ENCODE measurements at places on chromosomes 2 and 18. TPM values are rescaled to one million over a fixed set of nuclear protein-coding genes. Genes with fewer than 3 reads are reported as not detected.

GRCh38 chr2:104050656-104051242 is 803.2 kb upstream of the POU3F3 start:
- no peak for DNase-seq

DNA sequence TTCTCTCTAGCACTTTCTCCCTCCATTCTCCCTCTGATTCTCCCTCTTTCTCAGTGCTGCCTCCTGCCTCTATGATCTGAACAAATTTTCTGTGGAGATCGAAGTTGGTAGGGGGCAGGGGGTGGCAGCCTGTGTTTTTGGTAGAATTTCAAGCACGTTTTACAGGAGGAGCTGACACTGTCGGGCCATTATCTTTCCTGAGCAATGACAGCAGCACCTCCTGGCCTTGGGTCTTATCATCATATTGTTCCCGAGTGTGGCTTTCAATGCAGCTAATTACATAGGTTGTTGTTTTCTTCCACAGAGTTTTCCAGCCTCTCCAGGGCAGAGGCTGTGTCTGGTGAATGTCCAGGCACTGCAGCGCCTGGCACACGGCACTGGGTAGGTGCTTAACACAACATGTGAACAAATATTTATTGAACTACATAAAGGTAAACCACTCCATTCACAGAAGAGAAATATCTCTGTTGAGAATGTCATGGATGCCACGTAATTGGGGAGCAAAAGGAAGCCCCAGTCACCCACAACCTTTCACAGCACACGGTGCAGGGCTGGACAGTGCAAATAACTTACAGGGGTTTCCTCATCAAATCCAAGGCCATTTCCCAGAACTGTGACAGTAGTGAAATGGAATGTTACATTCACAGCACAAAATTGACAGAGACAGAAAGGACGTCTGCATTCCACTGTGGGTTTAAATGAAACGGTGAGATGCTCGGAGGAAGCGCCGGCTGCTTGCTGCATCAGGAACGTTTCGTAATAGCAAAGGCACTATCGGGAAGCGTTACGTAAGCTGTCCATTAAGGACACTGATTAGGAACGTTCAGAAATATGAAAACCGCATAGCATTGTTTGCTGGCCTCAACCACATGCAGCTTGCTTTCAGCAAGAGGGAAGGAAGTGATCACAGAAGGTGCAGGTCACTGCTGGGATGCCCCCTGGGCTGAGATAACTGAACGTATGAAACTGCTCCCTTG is 6.5 kb upstream of the KCNG2 start:
- DNase-seq: peak; percentile 46

The DNAJC5G gene
- not detected for total RNA-seq

- DNase-seq: no peak
These were observed 10.8 kb upstream of the KCNG3 start for GRCh38 chr2:42504364-42505230.

GRCh38 chr2:69914164-69914949 is 552 bp upstream of the MXD1 start:
- DNase-seq: peak; percentile 99

The C2orf78 gene
- total RNA-seq: not detected

DNA sequence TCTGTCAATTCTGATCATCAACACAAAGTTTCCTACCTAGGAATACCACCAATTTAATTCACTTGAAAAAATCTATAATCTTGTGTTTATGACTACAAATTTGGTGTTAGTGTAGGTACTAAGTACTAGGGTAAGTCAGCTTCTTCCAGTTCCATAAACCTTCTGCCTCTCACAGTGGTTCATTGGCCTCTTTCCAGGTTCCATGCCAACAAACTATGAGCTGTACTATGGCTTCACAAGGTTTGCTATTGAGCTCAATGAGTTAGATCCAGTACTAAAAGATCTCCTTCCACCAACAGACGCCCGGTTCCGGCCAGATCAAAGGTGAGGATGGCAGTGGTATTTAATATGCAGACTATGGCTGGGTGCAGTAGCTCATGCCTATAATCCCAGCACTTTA is 58.8 kb downstream of the PRKRA start:
- no peak for DNase-seq

- DNase-seq: no peak
These were observed 425.3 kb downstream of the MBD2 start for GRCh38 chr18:53799134-53799533.

- DNase-seq: no peak
These were observed 32.9 kb downstream of the ST8SIA5 start for GRCh38 chr18:46723856-46724415.

DNA sequence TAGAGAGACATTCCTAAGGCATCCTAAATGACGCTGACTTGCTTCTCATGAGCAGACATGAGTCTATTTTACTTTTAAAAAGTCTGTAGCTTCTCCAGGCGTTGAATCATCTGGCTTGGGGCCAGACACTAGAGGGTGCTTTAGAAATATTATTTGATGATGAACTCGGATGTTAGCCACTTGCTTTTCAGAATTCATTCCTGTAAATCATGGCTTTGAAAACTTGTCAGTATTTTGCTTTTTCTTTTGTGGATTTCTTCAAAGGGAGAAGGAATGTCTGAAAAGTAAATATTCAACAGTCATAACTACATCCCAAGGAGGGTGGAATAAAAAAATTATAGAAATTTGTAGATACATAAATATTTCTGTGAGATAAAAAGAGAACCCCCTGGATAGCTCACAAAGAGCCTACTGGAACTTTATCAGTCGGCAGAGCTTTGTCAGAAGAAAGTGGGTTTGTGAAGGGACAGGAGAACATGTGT is 370.8 kb downstream of the OSR1 start:
- DNase-seq: peak; percentile 81

DNA sequence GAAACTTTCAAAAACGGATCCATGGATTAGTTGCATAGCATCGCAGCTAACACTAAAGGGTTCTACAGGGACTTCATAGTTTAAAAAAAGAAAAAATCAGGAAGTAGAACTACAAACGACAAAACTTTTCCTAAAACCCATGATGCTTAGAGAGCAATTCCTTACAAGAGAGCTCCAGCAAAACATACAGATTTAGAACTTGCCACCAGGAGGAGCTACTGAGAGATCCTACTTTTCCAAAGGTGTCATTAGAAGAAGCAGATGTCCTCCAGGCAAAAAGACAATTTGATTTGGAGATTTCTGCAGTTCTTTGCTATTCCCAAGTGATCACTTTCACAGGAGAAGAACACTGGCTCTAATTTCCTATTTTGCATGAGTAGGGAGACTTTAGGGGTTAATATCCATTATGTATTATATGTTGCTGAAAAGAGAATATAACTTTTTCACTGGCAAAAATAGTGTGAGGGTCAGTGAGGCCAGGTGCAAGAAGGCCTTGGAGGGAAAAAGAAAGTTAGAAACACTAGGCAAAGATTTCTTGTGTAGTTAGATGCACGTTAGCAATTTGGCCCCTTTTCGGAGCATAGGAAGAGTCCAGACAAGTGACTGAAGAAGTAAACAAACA is 436.2 kb downstream of the SUCLG1 start:
- DNase-seq: no peak

- peak; percentile 86 for DNase-seq
These were observed 8.5 kb downstream of the RAB17 start for GRCh38 chr2:237581751-237582746.

DNA sequence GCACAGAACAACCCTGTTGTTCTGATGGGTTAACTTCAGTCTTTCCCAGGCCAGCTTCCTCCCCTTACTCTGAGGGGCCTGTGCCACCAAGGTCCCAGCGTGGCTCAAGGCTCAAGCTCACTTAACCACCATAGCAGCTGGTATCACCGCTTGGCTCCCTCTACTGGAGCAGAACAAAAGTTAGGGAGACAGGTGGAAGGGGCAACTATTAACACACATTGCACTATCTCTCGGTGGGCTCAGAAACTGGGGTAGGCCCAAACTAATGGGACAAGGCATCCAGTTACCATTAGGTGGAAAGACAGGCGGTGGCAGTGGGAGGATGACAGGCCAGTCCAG is 88.7 kb upstream of the ATL2 start:
- DNase-seq: no peak

- DNase-seq: no peak
These were observed 16.8 kb upstream of the MBOAT2 start for GRCh38 chr2:9020267-9020666.

GRCh38 chr2:102422910-102423309 is at the start of gene IL18RAP:
Gene IL18RAP (plus strand): TSS chr2:102423160. CDS start chr2:102423278, 118 bp downstream.
- DNase-seq: no peak

GRCh38 chr2:60959501-60959900 is 58.0 kb upstream of the PEX13 start:
- peak; percentile 52 for DNase-seq

The NTSR2 gene
- total RNA-seq: not detected

DNA sequence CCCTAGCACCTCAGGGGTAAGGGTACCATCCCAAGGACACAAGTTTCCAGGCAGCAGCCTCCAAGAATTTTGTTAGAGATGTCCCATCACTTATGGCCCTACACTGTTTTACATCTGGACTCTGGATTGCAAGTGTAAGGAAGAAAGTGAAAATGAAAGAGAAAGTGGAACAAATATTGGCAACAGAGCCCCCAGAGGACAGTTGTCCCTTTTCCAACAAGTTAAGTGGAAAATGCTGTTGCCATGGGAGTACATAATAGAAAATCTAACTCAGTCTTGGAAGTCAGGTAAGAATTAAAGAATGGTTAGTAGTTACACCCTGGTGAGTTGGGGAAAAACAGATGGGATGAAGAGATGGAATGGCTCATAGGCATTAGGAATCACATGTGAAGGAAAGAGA is 50.6 kb downstream of the TTC21B start:
- no peak for DNase-seq

DNA sequence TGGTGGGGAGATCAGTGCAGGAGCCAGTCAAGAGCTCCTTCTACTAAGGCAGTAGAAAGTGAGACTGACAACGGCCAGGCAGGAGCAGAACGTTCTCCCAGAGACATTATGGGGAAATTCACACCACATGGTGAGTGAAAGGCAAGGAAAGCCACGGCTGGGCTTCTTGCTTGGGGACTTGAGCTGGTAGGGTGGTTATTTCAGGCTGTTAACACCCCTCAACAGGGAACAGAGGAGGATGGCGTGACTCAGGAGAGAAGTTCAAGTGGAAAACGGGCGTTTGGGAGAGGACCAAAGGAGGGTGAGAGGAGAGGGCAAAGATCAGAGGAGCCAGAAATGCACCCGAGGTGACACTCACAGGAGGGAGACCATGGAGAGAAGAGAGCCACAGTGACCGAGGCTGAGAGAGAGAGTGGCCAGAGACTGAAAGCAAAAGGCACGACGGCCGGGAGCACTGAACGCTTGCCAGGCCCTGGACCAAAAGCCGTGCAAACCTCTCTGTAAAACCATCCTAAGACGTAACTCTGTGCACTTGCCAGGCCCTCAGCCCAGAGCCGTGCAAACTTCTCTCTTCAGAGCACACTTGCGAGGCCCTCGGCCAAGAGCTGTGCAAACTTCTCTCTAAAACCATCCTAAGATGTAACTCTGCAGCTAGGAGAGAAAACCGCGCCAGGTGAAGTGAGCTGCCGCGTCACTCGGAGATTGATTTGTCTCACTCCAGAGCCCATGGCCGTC is 7.7 kb downstream of the TPO start:
- no peak for DNase-seq
